Islet precursor cell (in vitro differentiated cells): ENCODE measurements at places on chromosomes 2 and 18.

DNA sequence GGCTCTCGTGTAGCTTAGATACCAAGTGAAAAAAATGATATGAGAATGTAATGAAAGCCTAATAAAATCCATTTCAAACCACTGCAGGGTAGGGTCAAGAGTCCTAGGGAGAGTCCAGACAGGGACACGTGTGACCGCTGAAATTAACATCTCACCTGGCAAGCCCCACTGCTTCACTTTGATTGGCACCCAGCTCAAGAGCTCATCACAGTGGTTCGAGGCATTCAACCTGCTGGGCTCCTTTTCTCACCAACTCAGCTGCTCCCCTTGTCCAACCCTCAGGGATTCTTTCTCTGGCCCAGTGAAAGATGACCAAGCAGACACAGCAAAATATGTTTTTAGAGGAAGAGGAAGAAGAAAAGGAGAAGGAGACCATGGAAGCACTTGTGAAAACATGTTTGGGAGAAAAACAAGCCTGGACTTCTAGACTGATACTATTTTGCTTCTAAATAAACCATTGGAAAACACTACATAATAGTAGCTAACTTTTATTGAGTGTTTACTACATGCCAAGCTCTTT is 49.2 kb upstream of the CREB1 start:
- no peak for DNase-seq

- peak; percentile 96 for DNase-seq
These were observed 116.0 kb downstream of the COPS8 start for GRCh38 chr2:237201461-237202287.

DNA sequence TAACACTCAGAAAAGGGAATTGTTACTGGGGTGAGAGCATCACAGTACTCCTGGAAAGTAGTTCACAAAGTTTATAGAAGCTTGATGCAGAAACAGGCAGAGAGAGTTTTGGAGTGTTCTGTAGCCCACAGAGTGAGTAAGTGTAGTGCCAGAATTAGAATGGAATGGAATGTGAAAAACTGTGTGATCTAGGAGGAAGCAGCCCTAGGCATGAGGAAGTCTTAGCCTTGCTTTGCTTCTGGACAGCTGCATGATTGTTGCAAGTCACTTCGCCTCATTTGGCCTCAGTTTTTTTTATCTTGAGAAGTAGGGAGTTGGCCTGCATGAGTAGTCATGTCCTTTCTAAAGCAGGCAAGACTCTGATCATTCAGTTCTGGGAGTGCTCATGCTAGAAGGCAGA is 10.9 kb downstream of the SERPINB12 start:
- DNase-seq, result peak; percentile 75

- DNase-seq, result no peak
These were observed 30.9 kb upstream of the OSBPL6 start for GRCh38 chr2:178163395-178163794.

GRCh38 chr2:229910832-229911412 is 10.9 kb downstream of the TRIP12 start:
- no peak for DNase-seq

DNA sequence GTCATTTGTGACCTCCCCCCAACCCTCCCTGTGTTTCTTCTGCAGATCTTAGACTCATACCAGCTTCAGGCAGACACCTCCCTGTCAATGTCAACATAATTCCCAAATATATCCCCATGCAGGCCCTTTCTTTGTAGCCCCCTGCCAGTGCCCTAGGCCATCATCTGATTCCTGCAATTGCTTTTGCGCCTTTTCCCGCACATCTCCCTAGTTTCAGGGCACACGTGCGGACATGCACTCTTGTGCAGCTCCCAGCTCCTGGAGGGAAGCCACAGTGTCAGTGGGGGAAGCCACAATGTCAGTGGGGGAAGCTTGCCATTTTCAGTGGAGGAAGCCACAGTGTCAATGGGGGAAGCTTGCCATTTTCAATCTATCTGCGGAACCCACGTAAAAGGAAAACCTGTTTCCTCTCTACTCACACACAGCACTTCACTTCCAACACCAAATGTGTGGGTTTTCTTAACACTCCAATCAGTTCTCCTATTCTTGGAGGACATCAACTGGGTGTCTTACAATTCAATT is 256.4 kb downstream of the ACKR3 start:
- DNase-seq, result no peak

GRCh38 chr2:39380525-39381150 is 56.4 kb downstream of the MAP4K3 start:
- no peak for DNase-seq

GRCh38 chr2:97951155-97951680 is 44.5 kb downstream of the TMEM131 start:
- peak; percentile 62 for DNase-seq

DNA sequence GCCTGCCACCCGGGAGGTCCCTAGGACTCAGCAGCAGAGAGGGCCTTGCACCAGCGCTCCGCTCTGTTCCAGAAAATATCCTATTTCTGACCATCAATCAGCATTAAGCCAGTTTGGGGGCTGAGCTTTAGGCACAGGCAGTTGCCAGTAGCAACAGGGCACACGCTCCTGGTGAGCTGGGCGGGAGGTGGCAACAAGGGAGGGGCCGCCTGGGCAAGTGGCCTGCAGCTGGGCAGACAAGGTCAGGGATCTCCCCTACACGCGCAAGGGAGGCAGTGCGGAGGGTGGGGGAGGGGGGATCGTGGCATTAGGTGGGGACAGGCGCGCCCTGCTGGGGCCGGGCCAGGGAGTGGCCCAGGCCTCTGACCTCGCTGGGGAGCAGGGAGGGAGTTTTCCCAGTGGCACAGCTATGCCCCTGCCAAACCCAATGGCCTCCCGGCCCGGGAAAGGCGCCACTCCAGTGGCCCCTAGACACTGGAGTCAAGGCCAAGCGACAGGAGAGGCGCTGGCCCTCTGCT is 302.8 kb downstream of the NCKAP5 start:
- DNase-seq, result peak; percentile 67

DNA sequence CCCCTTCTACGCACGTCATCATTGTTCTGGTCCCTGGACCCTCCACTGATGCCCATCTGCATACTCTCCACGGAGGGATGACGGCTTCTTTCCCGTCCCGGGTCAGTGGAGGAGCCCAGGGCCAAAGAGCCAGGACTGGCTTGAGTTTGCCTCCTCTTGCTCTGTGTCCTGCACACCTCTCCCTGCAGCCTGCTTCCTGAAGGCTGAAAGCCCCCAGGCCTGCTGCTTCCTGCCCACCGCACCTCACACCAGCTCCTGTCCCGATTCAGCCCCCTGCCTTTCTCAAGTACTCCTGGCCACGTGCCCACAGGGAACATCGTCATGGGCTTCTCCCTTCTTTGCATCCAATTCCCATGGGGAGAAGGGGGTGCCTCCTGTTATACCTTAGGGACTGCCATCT is 7.1 kb downstream of the ADCY3 start:
- DNase-seq, result no peak

GRCh38 chr18:56003009-56003719 is 415.2 kb upstream of the TCF4 start:
- DNase-seq, result no peak

- no peak for DNase-seq
These were observed 5.0 kb downstream of the ACTR2 start for GRCh38 chr2:65232636-65233035.

DNA sequence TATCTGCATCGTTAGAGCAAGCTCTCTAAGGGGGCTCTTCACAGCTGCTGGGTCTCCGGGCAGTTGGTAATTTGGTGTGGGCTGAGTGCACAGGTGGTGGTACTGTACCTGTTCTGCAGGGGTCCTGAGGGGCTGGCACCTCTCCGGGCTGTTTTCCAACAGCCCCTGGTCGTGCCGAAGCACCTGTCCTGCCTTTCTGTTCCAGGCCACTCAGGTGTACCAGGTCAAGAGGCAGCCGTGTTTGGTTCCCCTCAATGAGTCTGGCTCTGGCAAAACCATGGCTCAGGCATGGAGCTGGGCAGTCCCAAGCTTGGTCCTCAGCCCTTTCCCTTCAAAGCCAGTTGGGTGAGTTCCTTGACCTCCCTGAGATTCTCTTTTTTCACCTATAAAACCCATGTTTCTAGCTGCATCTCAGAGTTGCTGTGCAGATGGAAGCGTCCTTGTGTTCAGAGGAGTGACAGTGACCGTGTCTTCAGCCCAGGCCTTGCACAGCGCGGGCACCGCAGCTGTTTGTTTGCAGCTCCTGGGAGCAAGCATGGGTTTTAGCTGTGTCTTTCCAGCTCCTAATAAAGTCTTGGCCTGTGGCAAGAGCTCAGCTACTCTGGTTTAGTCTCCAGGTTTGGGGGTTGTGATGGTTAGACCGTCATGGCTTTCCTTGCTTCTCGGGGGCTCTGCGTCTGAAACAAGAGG is 110.9 kb downstream of the GLI2 start:
- no peak for DNase-seq

DNA sequence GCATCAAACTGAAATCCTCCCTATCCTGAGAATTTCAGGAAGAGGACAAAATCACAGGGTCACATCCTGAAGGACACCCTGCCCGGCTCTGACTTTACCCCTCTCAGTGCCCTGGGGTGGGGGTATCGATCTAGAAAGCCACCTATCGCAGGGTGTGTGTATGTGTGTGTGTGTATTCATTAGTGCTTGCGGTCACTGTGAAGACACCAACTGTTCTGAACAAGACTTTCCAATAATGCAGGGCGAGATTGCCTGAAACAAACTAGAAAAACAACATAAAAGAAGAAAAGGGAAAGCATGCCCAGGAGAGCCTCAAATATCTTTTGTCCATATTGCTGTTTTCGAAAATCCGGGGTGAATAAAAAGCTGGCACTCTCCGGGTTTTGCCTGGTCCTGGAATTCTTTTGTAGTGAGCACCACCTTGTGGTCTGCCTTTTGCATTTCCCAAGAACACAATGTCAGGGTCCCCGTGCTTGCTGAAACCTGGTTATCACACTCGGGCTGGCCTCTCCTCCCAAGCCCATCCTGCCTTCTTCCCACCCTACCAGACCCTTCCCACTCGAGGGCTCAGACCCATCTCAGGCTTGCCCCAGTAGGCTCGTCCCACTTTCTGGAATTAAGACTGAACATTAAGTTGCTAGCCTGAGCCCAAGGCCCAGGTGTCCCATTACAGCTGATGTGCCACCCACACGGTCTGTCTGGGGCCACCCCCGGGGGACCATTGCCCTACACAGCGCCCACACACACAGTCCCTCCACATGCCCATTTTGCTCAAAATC is 25.0 kb upstream of the COPS8 start:
- peak; percentile 80 for DNase-seq

DNA sequence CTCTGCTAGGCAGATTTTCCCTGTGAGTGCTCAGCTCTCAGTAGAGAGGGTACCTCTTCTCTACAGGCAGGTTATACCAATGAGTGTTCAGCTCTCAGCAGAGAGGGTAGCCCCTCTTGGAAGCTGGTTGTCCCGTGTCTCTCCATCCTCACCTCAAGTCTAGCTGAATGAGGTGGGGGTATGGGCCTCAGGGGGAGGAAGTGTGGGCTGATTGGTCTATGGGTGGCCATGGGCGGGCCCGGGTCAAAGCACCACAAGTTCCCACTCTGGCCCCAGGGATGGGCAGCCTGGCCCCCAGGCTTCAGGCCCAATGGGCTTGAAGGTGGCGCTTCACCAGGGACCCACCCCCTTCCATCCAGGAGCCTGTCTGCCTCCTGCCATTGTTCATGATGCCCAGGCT is 17.0 kb upstream of the MBD2 start:
- no peak for DNase-seq

- no peak for DNase-seq
These were observed 280.1 kb upstream of the KLHL14 start for GRCh38 chr18:33052886-33053285.

GRCh38 chr2:25194576-25195122 is 26.3 kb upstream of the POMC start:
- peak; percentile 68 for DNase-seq

GRCh38 chr2:190533968-190534309 is 583 bp downstream of the NEMP2 start:
- no peak for DNase-seq

GRCh38 chr18:32310774-32311173 is 120.9 kb downstream of the MEP1B start:
- DNase-seq, result peak; percentile 60

GRCh38 chr2:187125318-187125717 is 276.3 kb upstream of the ZSWIM2 start:
- no peak for DNase-seq

- DNase-seq, result no peak
These were observed 79.2 kb downstream of the SETBP1 start for GRCh38 chr18:44759925-44760342.

DNA sequence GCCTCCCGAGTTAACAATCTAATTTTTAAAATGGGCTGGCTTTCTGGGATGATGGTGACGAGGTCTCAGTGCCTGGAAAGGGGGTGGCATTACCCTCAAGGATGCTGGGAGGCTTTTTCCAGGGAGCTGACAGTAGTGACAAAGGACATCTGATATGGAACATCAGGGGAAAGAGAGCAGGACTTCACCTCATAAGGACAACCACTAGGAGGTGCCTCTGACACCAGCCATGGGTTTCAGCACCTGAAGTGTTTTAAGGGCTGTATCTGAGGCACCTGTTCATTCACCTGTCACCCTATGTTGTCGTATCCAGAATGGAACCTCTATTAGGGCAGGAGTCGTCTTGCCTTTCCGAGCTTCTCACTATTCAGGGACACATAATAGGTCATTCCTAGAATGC is 10.8 kb downstream of the IL36B start:
- no peak for DNase-seq

DNA sequence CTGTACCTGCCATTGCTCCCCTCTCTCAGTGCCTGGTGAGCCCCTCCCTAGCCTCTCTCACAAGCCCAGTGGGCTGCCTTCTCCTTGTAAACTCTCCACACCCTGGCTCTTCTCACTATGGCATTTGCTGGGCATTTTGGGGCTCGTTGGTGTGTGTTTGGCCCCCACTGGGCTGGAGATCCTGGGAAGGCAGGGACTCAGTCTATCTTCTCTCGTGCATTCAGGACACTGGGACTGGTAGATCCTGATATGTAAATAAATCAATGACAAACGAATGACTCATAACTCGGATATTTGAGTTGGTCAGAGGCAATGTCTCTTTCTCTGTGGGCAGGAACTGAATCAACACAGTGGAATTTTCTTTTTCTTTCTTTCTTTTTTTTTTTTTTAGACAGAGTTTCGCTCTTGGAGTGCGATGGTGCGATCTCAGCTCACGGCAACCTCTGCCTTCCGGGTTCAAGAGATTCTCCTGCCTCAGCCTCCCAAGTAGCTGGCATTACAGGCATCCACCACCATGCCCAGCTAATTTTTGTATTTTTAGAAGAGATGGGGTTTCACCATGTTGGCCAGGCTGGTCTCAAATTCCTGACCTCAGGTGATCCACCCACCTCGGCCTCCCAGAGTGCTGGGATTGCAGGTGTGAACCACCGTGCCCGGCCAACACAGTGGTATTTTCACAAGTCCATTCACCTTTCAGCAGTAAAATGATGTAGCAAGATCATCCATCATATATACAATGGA is 144.6 kb upstream of the SPRED2 start:
- peak; percentile 72 for DNase-seq

GRCh38 chr18:45328296-45328695 is 287.0 kb upstream of the SLC14A2 start:
- no peak for DNase-seq

DNA sequence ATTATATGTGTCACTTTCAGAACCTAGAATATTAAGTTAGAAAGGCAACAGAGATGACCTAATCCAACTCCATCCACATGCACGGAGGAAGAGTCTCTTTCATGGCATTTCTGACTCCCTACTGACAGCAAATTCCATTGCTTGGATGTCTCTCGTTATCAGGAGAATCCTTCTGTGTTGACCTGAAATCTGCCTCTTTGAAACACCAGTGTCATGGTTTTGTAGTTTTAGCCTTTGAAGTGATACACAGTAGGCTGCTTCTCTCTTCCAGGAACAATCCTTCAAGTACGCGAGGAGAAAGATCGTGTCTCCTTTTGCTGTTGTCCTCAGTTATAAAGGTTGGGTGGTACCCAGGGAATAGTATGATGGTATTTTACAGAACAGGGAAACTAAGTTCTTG is 201.9 kb upstream of the RASGRP3 start:
- no peak for DNase-seq
